ENCODE measurements at places on chromosomes 3 and 15.

GRCh38 chr3:195522254-195523023, 20.7 kb downstream of the PPP1R2 start:
- no peak for DNase-seq

DNA sequence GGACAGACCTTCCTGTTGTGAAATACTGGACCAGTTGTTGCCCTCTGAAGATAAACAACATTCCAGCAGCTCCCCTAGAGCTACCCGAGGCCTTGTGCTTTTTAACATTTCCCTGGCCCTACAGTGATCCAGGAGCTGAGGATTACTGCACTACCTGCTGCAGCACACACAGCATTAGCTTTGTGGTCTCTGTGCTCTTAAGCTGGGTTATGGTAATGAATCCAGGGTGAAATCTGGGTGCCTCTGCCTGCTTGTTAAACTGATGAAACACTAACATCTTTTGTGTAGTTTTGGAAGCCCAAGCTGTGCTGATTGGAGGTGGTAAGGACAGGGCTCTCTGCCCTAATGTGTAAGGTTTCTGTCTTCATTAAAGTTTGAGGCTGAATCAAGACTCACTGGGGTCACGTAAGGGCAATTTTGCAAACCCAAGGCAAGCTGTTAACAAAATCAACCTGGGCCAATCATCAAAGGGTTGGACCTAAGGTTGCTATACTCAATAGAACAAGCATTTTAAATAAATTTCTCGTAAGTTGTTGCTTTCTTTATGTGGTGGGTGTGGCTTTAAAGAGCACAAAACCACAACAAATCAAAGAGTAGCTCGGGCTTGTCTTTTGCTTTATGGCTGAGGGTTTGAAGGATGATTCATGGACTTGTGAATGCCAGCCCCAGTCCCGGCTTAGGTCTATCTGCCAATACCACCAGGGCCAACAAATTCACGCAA, 183.9 kb downstream of the TPRG1 start:
- no peak for DNase-seq

GRCh38 chr3:168260859-168261258, 165.1 kb upstream of the GOLIM4 start:
- no peak for DNase-seq

- DNase-seq: no peak
Observed at GRCh38 chr3:173589116-173589515, 191.6 kb downstream of the NLGN1 start.

DNA sequence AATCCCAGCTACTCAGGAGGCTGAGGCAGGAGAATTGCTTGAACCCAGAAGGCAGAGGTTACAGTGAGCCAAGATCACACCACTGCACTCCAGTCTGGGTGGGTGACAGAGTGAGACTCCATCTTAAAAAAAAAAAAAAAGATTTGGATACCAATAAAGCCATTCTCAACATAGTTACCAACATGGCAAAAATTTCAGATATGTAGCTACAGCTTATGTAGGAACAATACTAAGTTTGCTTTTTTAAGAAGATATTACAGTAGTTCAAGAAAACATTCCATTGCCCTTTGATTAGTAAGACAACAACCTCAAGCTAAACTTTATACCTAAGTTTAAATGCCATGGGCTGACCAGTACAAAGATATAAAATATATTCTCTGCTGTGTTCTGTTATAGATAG, 34.4 kb downstream of the ZNF106 start:
- no peak for DNase-seq

DNA sequence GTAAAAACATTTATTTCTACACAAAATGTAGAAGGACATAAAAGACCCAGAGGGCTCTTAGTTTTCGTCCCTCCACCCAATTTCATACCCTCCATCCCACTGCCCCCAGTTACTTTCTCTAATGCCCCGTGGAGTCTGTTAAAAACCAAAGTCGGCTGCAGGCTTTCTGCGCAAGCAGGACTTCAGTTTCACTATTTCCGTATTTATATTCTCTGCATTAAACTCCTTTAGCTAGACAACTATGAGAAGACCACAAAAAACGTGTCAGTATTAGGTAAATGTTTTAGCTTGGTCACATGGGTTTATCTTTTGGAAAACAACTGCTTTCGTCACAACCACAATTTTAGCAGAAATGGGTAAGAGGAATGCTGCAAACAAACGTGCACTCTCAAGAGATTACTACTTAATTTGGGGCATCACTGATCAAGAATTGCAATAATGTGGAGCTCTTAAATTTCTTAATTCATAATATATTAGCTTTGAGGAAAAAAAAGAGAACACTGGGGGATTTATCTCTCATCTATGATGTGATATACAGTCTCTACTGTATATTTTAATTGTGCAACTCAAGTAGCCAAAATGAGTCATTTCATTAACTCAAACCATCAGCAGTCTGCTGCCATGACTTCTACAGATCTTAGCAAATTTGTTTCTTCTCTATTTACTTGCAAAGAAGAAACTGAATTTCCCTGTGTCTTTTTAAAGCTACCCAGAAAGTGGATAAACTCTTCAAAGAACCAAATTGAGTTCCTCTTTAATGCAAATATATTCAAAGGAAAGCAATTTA, 740 bp upstream of the NSMCE3 start:
- no peak for DNase-seq
